ENCODE measurements at places on chromosomes 2 and 18. TPM values are rescaled to one million over a fixed set of nuclear protein-coding genes. Genes with fewer than 3 reads are reported as not detected.

The AMER3 gene
- total RNA-seq: not detected

The TUBB6 gene
- 87.4 TPM for total RNA-seq

The TMEM247 gene
- total RNA-seq: not detected

The RALBP1 gene
- total RNA-seq: 66.2 TPM

The SLC5A7 gene
- not detected for total RNA-seq

The MAB21L4 gene
- total RNA-seq: not detected

The DSC2 gene
- total RNA-seq: 33.4 TPM

The MC2R gene
- not detected for total RNA-seq

The FSHR gene
- not detected for total RNA-seq

The CDH7 gene
- total RNA-seq: not detected

GRCh38 chr2:53445383-53446070, 322.1 kb upstream of the CHAC2 start:
- no peaks in the 10 kb centered on the region for H3K36me3 ChIP-seq
- H3K27ac ChIP-seq: no peak overlapping the region
- H3K4me3 ChIP-seq: no peak overlapping the region
- H3K27me3 ChIP-seq: no peaks in the 10 kb centered on the region
- DNase-seq: no peak

DNA sequence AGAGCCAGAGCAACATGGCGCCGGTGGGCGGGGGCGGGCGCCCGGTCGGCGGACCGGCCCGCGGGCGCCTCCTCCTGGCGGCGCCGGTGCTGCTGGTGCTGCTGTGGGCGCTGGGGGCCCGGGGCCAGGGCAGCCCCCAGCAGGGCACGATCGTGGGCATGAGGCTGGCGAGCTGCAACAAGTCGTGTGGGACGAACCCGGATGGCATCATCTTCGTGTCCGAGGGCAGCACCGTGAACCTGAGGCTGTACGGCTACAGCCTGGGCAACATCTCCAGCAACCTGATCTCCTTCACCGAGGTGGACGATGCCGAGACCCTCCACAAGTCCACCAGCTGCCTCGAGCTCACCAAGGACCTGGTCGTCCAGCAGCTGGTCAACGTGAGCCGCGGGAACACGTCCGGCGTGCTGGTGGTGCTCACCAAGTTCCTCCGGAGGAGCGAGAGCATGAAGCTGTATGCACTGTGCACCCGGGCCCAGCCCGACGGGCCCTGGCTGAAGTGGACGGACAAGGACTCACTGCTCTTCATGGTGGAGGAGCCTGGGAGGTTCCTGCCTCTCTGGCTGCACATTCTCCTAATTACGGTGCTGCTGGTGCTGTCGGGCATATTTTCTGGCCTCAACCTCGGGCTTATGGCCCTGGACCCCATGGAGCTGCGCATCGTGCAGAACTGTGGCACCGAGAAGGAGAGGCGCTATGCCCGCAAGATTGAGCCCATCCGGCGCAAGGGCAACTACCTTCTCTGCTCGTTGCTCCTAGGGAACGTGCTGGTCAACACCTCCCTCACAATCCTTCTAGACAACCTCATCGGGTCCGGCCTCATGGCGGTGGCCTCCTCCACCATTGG, 507 bp downstream of the CNNM4 start:
- peak overlapping the region; percentile 62 for H3K27ac ChIP-seq
- no peaks in the 10 kb centered on the region for H3K36me3 ChIP-seq
- peaks cover 50% of the 10 kb centered on the region for H3K4me1 ChIP-seq
- DNase-seq: no peak

GRCh38 chr2:236209996-236210395, 41.8 kb upstream of the GBX2 start:
- no peak for DNase-seq
- H3K27ac ChIP-seq: no peak overlapping the region
- no peak overlapping the region for H3K4me3 ChIP-seq
- no peaks in the 10 kb centered on the region for H3K27me3 ChIP-seq
- no peaks in the 10 kb centered on the region for H3K36me3 ChIP-seq
- H3K4me1 ChIP-seq: no peaks in the 10 kb centered on the region

- H3K27ac ChIP-seq: peak overlapping the region; percentile 39
- H3K4me1 ChIP-seq: peaks cover 41% of the 10 kb centered on the region
Measured at GRCh38 chr2:11129598-11130449, 25.4 kb upstream of the SLC66A3 start.

- no peaks in the 10 kb centered on the region for H3K27me3 ChIP-seq
- H3K4me3 ChIP-seq: no peak overlapping the region
- H3K27ac ChIP-seq: no peak overlapping the region
- H3K4me1 ChIP-seq: no peaks in the 10 kb centered on the region
Measured at GRCh38 chr2:96185516-96185915, 23.1 kb downstream of the STARD7 start.

DNA sequence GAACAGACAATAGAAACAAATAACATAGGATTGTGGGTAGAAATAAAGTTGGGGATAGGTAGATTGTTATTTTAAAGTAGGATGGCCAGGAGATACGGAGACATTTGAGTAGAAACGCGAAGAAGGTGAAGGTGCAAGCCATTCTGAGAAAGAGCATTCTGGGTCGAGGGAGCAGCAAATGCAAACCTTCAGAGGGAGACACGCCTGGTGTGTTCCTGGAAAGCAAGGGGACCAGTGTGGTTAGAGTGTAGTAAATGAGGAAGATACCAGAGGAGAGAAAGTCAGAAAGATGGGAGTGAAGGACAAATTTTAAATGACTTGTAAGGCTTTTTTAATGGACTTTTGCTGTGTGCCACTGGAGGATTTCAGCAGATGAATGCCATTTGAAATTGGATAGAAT, 1.7 kb downstream of the CYP20A1 start:
- no peak for DNase-seq
- no peaks in the 10 kb centered on the region for H3K36me3 ChIP-seq
- peak overlapping the region; percentile 83 for H3K27ac ChIP-seq
- H3K4me3 ChIP-seq: peak overlapping the region; percentile 95

DNA sequence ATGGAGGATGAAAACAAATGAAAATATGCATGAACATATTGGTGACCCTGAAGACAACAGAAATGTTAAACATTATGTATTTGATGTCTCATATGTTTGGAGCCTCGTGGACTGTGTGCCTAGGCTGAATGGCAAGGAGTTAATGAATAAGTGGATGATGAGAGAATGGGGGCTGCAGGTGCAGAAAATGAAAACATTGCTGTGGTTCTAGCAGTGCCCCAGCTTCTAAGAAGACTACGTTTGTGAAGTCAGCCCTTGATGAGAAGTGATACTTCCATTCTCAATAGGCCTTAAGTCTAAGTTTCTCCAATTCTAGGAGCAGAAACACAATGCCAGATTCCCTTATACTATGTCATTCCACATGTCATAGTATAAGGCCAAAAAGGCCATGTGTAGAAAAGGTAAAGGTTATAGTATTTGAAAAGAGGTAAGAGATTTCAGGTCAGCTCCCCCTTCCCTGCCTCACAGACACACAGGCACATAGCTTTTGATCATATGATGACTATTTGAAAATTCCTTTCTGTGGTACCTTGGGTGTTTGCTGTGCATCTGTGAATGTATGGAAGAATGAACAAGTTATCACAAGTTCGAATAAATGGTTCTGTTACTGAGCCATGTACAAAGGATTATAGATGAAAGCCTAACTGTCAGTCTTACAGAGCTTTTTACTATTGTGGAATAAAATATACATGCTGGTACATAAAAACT, 280.8 kb downstream of the SETBP1 start:
- H3K27ac ChIP-seq: no peak overlapping the region
- H3K27me3 ChIP-seq: no peaks in the 10 kb centered on the region
- H3K36me3 ChIP-seq: no peaks in the 10 kb centered on the region
- H3K4me3 ChIP-seq: no peak overlapping the region
- no peak for DNase-seq
- no peaks in the 10 kb centered on the region for H3K4me1 ChIP-seq

GRCh38 chr2:235480614-235481013, 13.2 kb upstream of the AGAP1 start:
- no peak overlapping the region for H3K4me3 ChIP-seq
- no peaks in the 10 kb centered on the region for H3K36me3 ChIP-seq
- H3K27ac ChIP-seq: no peak overlapping the region
- no peaks in the 10 kb centered on the region for H3K27me3 ChIP-seq
- no peaks in the 10 kb centered on the region for H3K4me1 ChIP-seq

GRCh38 chr18:52992041-52992440, 652.0 kb downstream of the DCC start:
- no peaks in the 10 kb centered on the region for H3K36me3 ChIP-seq
- H3K4me3 ChIP-seq: no peak overlapping the region
- H3K4me1 ChIP-seq: no peaks in the 10 kb centered on the region
- H3K27ac ChIP-seq: no peak overlapping the region
- DNase-seq: no peak

- no peak for DNase-seq
- H3K4me1 ChIP-seq: no peaks in the 10 kb centered on the region
- H3K27ac ChIP-seq: no peak overlapping the region
- no peaks in the 10 kb centered on the region for H3K27me3 ChIP-seq
Measured at GRCh38 chr18:21803495-21803894, 62.9 kb downstream of the MIB1 start.

DNA sequence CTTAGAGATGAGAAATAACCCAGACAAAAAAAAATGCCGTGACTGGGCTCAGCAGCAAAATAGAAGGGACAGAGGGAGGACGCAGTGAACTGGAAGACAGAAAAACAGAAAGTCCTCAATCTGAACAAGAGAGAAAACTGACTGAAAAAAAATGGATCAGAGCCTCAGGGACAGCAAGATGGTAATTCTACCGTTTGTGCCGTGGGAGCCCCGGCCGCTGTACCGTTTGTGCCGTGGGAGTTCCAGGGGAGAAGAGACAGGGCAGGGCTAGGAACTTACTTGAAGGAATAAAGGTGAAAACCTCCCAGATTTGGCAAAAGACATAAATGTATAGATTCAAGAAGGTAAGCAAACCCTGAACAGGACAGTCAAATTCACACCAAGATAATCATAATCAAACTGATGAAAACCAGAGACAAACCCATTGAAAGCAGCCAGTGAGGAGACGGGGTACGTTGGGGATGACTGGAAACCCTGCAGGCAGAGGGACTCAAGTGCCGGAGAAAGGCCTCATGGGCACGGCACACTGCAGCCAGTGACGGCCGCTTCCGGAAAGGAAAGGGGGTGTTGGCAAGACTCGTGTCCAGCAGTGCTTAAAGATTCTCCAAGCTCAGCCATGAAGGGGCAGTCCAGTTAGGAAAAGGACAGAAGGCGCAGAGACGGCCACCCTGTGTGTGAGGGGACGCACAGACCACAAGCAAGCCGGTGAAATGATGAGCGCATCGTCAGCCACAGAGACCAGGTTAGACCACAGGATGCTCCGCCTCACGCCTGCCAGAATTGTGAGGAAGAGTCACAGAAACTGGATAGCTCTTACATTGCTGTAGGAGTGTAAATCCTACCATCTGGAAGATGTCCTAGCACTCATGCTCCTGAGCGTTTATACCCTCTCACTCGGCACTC, 40.0 kb upstream of the NFATC1 start:
- H3K4me1 ChIP-seq: peaks cover 7% of the 10 kb centered on the region
- peaks cover 2% of the 10 kb centered on the region for H3K36me3 ChIP-seq
- no peaks in the 10 kb centered on the region for H3K27me3 ChIP-seq
- no peak for DNase-seq

DNA sequence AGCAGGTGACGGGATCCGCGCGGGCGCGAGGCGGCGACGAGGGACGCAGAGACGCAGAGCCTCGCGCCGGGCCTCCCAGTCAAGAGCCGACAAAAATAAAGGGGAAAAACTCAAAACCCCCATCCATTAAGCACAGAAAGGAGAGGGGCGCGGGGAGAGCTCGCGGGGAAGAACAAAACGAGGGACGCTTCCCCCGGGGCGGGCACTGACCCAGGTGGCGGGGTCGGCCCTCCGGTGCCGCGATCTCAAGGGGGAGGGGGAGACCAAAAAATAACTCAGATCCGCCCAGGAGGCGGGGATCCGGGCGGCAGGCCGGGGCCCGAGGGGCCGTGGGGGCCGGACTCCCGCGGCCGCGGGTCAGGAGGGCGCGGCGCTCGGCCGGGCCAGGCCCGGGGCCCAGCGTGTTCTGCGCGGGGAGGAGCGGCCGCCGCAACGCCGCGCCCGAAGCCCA, 597 bp downstream of the RNF103 start:
- H3K4me1 ChIP-seq: peaks cover 23% of the 10 kb centered on the region
- peak overlapping the region; percentile 90 for H3K27ac ChIP-seq
- DNase-seq: no peak
- H3K36me3 ChIP-seq: peaks cover 7% of the 10 kb centered on the region

DNA sequence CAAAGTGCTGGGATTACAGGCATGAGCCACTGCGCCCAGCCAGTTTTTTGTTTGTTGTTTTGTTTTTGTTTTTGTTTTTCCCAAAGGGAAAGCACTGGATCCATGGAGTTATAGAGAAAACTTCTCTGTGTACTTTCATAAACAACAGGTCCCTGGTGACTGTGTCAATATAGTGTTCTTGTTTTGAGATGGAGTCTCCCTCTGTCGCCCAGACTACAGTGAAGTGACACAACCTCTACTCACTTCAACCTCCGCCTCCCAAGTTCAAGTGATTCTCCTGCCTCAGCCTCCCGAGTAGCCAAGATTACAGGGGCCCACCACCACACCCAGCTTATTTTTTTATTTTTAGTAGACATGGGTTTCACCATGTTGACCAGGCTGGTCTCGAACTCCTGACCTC, 16.5 kb downstream of the USP34 start:
- no peaks in the 10 kb centered on the region for H3K4me1 ChIP-seq
- H3K4me3 ChIP-seq: no peak overlapping the region
- H3K27me3 ChIP-seq: no peaks in the 10 kb centered on the region
- no peak for DNase-seq

DNA sequence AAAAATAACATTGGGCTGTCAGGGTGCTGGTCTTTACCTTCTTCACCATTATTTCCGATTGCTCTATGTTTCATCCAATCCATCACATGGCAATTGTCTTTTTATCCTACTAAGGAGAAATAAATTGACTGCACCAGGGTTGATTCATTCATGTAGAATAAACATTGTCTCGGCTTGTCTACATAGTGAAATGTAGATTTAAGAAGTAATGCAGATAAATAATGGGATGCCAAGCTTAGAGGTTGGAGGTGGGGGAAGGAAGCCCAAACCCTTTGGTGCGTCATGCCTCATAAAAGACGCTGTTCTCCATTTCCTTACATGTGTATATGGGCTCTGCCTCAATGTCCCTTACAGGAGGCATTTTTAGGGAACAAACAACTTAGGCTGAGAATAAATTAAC, 117.8 kb downstream of the ALK start:
- no peak overlapping the region for H3K4me3 ChIP-seq
- no peak overlapping the region for H3K27ac ChIP-seq
- no peaks in the 10 kb centered on the region for H3K4me1 ChIP-seq
- DNase-seq: no peak

- H3K27me3 ChIP-seq: no peaks in the 10 kb centered on the region
- peak; percentile 65 for DNase-seq
- H3K36me3 ChIP-seq: no peaks in the 10 kb centered on the region
- H3K4me1 ChIP-seq: peaks cover 31% of the 10 kb centered on the region
Measured at GRCh38 chr2:11692966-11693521, 23.0 kb upstream of the NTSR2 start.

- no peak overlapping the region for H3K4me3 ChIP-seq
- no peaks in the 10 kb centered on the region for H3K27me3 ChIP-seq
- H3K27ac ChIP-seq: no peak overlapping the region
- peaks cover 16% of the 10 kb centered on the region for H3K4me1 ChIP-seq
Measured at GRCh38 chr2:231632559-231633142, 40.0 kb downstream of the TEX44 start.

GRCh38 chr18:3478262-3478978, 28.4 kb downstream of the TGIF1 start:
- no peaks in the 10 kb centered on the region for H3K36me3 ChIP-seq
- no peak overlapping the region for H3K27ac ChIP-seq
- DNase-seq: no peak
- H3K4me3 ChIP-seq: no peak overlapping the region
- H3K27me3 ChIP-seq: no peaks in the 10 kb centered on the region
